ENCODE measurements at places on chromosomes 11 and 22.

DNA sequence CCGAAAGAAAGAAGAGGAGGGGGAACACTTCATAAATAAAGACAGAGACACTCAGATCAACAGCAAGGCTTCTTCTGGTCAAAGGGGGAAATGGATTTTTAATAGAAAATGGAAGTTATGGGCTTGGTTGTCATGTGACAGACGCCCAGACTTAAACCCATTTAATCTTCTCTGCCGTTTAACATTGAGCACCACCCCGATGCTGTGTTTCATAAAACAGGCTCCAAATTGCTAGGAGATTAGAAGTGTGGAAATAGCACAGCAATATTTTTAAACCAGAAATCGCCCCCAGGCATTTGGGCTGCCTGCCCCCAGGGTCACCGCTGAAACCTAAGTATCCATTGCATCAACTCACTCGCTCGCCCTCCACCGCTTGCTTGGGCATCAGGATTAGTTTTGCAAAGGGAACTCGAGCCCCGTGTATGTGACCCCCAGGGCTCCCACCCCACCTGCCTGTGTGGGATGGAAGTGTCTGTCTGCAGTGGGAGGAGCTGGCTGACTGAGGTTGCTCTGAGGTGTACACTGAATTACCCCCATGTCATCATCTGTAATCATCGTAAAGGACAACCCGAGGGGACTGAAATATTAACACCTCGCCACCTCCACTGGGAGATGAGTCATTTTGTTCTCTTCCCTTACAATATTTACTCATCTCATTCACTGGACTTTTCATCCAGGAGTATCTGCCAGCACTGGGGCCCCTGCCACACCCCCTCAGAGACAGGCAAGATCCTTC, 10.7 kb downstream of the DSCAML1 start:
- DNase-seq: no peak

DNA sequence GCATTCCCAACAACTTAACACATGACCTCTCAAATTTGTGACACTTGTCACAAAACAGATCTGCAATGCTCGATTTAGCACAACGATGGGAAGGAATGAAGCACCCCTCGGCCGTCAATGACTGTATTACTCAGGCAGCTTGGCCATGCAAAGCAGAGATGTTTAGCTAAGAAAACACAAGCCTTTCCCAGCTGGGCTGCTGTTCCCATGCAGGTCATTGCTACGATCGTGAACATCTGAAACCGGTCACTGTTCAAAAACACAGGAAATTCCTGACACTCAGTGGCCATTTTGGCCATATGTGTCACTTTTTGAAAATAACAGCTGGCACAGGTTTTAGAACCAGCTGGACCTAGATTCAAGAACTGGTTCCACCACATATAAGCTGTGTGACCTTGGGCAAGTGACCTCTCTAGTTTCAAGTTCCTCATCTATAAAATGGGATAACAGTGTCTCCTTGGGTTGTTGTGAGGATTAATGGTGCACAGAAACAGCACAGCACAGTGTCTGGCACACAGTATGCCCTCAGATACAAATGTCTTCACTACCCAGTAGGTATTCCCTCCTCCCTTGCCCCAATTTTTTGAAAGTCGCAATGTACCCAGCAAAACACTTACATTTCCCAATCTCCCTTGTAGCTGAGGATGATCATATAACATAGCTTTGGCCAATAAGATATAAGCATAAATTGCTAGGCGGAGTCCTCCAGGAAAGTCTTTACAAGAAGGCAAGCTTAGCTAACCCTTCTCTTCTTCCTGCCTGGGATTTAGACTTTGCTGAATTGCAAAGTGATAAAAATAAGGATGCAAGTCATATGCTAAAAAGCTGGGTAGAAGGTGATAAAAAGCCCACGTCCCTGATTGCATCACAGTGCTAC, 93.1 kb downstream of the C11orf58 start:
- no peak for DNase-seq

DNA sequence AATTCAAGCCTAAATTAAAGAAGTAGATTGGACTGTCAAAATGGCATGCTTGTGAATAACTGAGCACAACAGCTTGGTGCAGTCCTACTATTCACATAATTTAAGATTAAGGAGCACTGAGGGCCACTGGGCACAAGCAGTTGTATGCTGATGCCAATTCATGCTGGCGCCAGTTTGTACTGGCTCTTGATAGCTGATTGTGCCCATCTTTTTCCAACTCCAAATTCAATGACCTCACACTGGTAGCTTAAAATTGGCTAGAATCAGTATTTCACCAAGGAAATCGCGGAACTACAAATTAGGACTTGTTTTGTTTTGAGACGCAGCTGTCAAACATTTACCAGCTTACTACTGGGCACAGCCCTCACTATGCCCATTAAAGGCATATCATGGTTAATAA, 969.2 kb downstream of the JRKL start:
- DNase-seq: no peak

GRCh38 chr11:44943118-44943517, 7.6 kb downstream of the TP53I11 start:
- DNase-seq: no peak

GRCh38 chr11:23406131-23406819, 546.0 kb upstream of the CCDC179 start:
- no peak for DNase-seq

DNA sequence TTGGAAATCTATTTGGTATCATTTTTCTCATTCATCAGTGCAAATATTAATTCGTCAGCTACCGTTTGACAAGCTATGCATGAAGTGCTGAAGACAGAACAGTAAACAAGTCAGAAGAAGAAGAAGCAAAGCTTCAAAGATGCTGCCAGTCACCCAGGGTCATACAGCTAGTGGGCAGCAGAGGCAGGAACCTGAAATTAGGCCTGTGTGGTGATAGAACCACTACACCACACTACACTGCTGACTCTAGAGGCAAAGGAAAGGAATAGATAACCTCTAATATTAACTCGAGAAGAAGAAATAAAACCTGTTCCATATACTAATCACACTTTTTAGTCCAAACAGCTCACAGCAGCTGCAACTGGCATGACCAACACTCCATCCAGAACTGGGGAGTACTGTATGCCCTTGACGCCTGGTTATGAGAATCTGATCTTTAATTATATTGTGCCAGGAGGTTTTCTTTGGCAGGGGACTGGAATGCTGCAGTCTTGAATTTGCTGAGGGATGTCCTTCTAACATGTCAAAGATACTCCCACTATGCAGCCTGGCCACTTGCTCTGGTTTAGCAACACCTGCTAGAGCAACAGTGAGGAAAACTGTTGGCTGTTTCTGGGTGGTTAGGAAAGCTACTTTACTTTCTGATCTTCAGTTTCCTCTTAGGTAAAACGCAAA, 73.0 kb downstream of the PAK1 start:
- DNase-seq: no peak

DNA sequence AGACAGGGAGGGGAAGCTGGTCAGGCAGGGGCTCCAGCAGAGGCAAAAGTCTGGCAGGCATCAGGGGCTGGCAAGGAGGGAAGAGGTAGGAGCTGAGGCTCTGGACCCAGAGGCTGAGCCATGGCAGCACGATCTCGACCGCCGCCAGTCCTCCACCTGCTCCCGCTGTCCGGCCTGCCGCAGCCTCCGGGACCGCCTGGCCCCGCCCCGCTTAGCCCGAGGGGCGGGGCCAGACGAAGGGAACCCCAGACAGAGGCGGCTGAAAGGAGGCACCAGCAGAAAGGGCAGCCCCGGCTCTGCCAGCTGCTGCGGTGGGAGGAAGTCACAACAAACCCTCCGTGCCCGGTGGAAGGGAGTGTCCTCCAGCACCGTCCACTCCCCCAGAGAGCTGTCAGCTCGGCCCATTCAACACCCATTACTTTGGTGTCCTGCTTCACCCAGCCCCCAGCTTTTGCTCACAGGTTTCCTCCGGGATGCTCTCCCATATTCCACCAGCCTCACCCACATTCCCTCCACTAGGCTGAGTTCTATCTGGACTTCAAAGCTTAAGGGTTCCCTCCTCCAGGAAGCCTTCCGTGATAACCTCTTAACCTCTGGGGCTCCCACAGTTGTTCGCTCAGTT, at the start of gene MFNG:
Gene MFNG, minus strand, starts transcription at position 161 of the 622 bp plus-strand sequence. CDS start 207 bp downstream, outside the sequence.
- peak; percentile 70 for DNase-seq

- DNase-seq: no peak
Measured at GRCh38 chr11:35337136-35337913, 82.0 kb downstream of the SLC1A2 start.

DNA sequence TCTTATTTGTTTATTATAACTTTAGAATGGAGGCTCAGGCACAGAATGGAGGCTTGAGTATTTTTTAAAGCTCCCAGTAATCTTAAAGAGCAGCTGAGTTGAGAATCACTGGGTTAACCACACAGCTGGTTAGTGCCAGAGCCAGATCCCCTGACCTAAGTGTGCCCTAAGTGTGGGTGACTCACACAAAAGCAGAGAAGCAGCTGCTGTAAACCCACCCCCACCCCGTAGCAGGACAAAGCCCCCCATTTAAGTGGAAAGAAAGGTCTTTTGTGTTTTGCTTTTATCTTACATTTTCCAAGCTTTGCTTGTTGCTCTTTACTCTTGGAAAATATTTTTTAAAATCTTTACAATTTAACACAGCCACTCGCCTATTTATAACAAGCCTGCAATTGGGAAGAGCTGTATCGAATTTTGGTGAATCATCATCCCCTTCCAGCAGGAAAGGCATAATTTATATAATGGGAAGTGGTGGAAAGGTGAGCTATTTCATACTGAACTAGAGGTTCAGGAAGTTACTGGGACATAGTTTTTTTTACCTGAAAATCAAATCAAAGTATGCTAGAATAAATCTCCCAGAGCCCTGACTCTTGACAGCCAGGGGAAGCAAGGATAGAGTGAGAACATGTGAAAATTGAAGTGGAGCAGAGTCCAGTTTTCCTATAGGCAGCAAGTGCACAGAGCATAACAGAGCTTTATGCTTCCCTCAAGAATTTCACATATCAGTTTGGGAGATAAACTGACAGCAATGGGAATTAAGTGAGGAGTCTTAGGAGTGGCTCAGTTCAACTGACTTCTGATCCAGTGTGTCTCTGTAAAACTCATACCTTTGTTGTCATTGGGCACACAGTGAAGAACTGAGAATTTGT, 405.7 kb downstream of the AASDHPPT start:
- DNase-seq: no peak

DNA sequence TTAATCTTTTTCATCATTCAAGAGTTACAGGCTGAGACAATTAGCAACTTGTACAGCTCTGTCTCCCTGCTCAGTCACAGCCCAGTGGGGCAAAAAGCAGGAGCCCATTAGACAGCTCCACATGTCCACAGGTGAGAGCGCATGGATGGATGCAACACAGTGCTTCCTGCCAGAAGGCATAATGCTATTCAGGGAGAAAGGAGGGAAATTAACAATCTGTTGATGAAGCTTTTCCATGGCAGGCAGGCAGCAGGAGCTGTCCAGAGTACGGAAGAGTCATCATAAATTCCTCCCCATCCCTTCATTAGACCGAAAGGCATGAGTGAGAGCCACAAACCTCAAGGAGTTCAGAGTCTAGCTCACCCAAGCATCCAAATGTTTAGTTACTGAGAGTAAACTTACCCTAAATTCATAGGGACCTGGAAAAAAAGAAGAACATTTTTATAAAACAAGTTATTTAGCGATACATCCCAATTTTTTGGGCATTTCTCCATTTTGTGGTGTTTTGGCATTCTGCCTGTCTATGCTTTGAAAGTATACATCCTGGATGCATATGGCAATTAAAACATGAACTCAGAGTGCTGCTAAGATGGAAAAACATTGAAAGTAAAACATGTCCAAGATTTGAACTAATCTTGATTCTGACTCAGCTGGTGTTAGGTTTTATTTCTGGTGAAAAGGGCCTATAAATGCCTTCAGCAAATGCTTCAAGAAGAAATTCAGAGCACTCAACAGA, 428.1 kb downstream of the OPCML start:
- no peak for DNase-seq

DNA sequence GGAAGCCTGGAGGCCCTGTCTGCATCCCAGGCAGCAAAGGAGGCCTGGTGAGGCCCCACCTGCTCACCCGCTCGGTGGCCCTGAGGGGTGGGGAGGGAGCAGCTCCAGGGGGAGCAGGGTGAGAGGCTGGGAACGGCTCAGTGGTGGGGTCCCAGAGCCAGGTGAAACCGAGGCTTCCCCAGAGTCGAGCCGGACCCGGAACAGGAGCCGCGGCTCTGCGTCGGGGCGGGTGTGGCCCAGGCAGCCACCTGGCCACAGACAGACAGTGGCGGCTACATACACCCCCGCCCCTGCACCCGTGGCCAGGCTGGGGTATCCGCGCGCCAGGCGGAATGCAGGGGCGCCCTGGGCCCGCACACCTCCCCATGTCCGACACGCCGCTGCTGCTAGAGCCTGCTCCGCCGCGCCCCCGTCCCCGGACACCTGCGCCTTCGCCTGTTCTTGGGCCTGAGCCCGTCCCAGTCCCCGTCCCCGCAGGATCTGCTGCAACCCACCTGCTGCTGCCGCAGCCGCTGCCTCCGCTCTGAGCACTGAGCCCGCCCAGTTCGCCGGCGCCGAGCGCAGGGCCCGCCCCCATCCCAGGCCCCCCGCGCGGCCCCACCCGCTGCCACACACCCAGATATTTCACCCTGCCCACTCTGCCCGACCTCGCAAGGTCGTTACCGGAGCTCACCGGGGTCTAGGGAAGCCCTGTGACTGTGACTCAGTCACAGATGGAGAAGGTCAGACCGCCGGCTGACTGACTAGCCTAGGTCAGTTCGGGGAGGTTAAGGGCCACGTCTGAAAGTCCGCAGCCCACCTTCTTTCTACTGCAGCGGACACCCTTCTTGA, at the start of gene SLC7A4:
Gene SLC7A4, minus strand, starts transcription at position 525 of the 831 bp plus-strand sequence. CDS start 749 bp downstream, outside the sequence.
- no peak for DNase-seq

- DNase-seq: no peak
Measured at GRCh38 chr11:126186025-126186698, 25.3 kb downstream of the RPUSD4 start.

DNA sequence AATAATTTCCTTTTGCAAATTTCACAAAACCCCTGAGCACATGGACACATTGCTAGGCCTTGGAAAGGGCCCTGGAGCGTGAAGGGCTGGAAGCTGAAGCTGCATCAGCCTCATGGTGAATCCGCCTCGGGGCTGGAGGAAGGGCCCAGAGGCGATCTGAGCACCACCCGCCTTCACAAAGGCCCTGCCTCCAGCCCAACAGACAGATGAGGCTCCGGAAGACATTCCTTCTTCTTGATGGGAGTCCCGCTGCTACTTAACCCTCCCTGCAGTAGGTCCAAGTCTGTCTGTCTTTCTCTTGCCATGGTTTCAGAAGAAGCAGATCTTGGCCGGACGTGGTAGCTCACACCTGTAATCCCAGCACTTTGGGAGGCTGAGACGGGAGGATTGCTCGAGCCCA, 16.5 kb downstream of the ARRB1 start:
- no peak for DNase-seq

GRCh38 chr11:121741351-121741760, 288.6 kb upstream of the SORL1-AS1 start:
- DNase-seq: no peak

- no peak for DNase-seq
Measured at GRCh38 chr11:5197536-5197935, 2.9 kb downstream of the OR51V1 start.

DNA sequence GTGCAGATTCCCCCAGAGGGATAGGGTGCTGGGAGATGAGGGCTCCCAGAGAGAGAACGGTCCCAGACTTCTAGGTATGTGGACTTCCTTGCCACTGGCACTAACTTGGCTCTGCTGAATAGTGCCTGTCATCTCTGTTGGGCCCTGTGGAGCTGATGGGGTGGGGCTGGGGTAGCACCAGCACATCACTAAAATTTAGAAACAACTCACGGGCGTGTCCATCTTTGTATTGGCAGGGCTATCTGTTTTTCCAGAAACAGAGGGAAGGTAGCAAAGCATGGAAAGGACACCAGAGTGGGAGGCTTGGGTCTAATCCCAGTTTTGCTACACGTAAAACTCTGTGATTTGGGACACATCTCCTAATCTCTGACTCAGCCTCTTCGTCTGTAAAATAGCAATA, 25.8 kb downstream of the SWAP70 start:
- no peak for DNase-seq
